ENCODE measurements at places on chromosomes 7 and 10.

DNA sequence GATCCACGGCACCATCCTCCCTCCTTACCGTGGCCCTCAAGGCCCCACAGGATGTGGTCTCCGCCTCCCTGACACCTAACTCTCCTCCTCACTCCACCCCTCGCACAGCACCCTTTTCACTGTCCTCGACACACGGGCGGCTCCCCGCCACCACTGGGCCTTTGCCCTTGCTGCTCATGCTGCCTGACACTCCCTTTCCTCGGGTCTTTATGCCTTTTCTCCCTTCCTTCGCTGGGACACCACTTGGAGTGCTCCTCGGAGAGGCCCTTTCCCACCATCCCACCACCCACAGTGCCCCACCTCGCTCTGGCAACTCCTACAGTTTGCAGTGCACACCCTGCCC, 7.9 kb upstream of the INMT start:
- DNase-seq: no peak

DNA sequence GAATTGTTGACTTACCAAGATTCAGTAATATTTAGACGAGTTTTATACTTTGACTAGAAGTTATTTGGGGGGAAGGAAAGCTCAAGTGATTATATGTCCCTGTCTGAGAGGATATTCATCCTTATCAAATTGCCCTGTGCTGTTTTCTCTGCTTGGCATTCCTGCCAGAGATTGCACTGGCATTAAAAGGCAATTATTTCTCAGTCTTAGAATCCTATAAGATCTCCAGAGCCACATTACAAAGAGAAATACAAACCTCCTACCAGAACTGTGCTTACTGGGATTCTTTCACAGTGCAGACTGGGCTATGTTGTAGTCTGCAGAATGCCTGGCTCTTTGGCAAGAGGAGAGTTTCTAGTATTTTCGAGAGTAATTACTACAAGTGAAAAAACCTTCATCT, 342.4 kb downstream of the HGF start:
- no peak for DNase-seq

DNA sequence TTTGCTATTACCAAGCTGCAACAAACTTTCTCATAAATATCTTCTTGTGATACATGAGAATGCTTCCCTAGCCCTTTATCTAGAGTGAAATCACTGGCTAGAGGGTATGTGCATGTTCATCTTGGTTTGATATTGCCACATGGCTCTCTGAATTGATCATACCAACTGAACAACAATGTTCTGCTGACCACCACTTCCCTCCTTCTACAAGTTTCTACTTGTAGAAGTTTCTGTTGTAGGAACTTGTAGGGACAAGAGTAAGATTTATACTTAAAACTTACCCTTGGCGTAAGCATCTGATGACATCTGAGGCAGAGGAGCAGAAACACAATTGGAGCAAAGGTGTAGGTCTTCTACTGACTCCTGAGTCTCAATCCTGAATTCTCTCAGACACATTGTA, 86.3 kb upstream of the FAM13C start:
- no peak for DNase-seq

- no peak for DNase-seq
These were observed 64.8 kb downstream of the CD36 start for GRCh38 chr7:80703272-80703671.

DNA sequence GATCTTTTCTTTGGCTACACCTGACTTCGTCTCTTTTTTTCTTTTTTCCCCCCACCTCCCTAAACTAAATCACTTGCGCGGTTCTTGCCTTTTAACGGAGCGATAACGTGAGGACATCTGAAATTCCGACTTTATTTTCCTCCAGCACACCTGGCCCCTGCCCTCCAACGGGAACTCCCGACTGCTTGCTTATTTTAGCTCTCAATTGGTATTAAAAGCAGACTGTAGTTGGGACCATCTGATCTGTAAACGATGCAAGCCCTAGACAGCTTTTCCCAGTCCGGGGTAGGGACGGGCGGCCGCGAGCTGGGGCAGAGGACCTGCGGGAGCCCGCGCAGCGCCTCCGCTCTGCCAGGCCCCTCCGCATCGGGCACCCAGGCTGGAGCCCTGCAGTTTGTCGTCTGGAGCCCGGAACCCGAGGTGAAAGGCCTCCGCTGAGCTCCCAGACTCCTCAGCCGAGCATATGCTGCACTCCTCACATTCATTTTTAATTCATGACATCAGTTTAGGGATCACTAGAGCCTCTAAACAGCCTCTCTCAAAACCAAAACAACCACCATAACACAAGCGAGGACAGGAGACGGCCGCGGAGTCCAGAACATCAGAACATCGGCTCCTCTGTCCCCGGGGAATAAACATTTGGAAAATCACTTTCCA, 10.0 kb upstream of the EMX2 start:
- DNase-seq: no peak

DNA sequence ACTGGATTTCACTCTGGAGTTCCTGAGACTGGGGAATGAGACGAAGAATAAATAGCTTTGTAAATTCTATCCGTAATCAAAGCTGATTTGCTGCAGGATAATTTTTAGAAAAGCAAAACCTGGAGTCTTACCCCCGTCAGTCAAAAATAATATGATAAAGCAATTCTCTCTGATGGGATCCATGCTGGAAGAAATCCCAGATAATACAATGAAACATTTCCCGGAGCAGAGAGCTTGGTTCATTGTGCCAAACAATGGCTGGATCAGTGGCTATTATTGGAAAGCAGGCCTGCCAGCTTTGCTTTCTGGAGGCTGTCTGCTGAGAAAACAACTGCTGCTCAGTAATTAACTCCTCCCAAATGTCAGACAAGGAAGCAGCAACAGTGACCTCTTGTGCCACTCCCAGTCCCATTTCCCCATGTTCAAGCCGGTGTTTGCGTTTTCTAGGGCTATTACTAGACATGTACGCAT, 609.4 kb upstream of the PCDH15 start:
- peak; percentile 89 for DNase-seq

DNA sequence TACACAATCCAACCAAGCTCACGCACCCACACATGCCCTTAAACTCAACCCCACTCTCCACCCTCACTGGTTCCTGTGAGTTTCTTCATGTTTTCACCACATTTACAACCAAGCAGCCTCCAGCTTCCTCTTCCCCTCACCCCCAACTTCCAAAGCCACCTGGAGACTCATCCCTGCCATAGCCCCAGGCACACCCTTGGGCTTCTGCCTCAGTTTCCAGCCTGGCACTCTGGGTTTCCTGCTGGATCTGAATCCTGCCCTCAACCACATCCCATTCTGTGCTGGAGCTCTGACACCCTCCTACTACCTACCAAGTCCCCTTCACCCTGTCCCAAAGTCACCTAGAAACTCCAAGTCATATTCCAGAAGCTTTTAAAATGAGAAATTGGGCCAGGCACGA, 29.4 kb downstream of the CCDC3 start:
- no peak for DNase-seq

- DNase-seq: no peak
These were observed 837 bp upstream of the IGFBP3 start for GRCh38 chr7:45921699-45922519.

DNA sequence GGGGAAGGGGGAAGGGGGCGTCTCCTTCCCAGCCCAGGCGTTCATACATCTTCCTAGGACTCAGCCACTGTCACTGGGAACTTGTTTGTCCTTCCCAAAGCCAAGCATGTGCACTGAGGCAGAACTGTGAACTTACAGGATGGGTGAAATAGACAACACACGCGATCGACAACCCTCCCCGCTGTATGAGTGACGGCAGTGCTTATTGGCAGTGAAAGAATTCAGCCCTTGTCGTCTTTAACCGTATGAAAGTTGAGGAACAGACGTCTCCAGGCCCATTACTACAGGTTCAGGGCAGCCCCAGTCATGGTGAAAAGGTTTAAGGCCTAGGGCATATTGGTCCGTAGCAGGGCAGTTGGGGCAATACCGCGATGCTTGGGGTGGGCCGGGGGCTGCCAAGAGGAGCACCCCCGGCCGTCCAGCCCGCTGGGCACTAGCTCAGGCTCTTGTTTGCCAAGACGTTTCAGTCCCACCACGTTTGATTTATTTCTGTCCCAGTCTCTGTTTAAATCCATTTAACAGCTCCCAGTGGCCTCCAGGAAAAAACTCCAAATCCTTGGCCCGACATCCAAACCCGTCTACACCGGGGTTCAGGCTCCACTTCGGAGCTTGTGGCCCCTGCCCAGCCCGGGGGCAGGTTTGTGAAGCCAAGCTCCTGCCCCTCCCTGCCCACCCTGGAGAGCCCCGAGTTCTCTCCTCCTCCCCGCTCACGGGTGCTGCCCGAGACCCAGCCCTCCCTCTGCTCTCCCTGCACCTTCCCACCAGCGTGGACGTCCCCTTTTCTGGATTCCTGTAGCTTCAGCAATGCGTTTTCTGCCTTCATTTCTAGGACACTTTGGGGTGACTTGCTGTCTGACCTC, 159.8 kb downstream of the DNAJB6 start:
- DNase-seq: no peak

- no peak for DNase-seq
These were observed 13.7 kb downstream of the AGR2 start for GRCh38 chr7:16791071-16791470.

- DNase-seq: no peak
These were observed 42.3 kb downstream of the BZW2 start for GRCh38 chr7:16688249-16688648.

GRCh38 chr7:148888300-148888699, 4.2 kb upstream of the EZH2 start:
- DNase-seq: no peak

- DNase-seq: no peak
These were observed 944.0 kb upstream of the C7orf33 start for GRCh38 chr7:147646568-147646967.

GRCh38 chr10:63700631-63701156, 179.5 kb downstream of the REEP3 start:
- DNase-seq: no peak

- no peak for DNase-seq
These were observed 203.3 kb upstream of the ZMIZ1 start for GRCh38 chr10:78865538-78865875.

- DNase-seq: no peak
These were observed 568 bp downstream of the PRSS2 start for GRCh38 chr7:142771353-142771723.

GRCh38 chr10:58791137-58791536, 278.5 kb downstream of the BICC1 start:
- DNase-seq: no peak

GRCh38 chr10:1406132-1406966, 331.0 kb downstream of the ADARB2 start:
- DNase-seq: no peak

GRCh38 chr10:100140070-100140469, 45.8 kb downstream of the ERLIN1 start:
- DNase-seq: no peak

DNA sequence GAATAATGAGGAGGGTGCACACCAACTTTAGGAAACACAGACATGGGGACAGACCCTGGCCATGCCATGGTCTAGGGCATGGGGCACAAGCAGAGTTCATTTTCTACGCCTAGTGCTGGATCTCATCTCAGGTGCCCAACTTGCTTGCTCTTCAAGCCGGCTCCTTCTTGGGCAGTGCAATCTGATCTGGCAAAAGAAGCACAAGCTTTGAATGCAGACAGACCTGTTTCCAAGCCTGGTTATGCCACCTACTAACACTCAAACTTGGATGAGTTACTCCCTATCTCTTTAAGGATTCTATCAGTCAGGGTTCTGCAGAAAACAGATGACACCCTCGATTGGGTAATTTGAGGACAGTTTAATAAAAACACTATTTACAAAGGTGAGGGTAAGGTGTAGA, 34.9 kb upstream of the WAPL start:
- DNase-seq: no peak

DNA sequence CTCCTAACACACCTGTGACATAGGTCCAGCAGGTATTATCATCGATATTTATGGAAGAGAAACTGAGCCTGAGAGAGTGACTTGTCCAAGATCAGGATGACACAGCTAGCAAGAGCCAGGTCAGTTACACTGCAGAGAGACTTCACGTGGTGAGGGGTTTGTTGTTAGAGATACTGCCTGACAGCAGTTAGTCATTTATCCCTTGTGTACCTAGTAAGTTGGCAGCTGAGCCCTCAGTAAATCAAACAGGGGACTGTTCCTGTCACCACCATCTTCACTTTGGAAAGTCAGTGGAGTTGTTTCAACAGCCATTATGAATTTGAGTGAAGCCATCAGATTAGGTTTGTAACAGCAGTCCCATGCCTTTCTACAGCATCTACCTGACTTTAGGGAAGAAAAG, 87.5 kb upstream of the GATA3 start:
- DNase-seq: no peak

GRCh38 chr7:77685233-77685632, 11.0 kb upstream of the RSBN1L start:
- DNase-seq: peak; percentile 70

- DNase-seq: no peak
These were observed 60.8 kb upstream of the BTRC start for GRCh38 chr10:101293007-101293723.

- peak; percentile 24 for DNase-seq
These were observed 96.3 kb downstream of the DNAJB6 start for GRCh38 chr7:157432957-157433576.

DNA sequence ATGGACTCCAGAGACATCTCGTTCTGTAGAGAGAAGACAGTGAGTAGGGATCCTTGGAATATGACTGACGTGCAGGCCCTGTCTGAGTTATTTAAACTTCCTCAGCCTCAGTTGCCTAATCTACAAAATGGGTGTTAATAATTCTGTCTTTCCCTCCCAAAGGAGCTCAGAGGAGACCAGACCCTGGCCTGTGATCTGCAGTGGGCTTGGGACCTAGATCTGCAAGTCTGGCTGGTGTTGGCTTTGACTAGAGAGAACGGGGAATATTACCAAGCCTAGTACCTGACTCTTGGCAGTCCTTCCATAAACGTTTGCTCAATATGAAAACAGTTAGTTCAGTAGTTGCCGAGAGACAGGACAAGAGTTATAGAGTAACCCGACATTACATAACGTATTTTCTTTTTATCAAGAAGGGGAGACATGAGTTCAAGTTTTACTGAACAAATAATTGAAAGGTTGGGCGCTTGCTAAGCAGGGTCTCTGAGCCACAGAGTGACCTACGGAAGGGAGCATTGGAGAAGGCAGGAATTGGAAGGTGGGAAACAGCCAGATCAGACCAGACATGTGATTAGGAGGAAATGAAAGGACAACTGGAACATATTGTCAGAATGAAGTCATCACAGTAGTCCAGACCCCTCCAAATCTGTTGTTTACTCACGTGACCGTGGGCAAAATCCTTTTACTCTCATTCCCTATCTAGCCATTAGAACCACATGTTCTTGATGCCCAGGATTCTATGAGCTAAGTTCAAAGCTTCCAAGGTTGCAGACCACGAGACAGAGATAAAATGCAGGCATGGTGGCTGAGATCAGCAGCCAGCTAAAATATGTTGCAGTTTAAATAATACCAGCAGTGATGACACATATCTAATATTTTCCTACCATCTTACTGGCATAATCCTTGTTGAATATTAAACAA, 10.9 kb upstream of the CYP3A4 start:
- DNase-seq: no peak

GRCh38 chr10:110324201-110324804, 19.6 kb upstream of the SMNDC1 start:
- no peak for DNase-seq

DNA sequence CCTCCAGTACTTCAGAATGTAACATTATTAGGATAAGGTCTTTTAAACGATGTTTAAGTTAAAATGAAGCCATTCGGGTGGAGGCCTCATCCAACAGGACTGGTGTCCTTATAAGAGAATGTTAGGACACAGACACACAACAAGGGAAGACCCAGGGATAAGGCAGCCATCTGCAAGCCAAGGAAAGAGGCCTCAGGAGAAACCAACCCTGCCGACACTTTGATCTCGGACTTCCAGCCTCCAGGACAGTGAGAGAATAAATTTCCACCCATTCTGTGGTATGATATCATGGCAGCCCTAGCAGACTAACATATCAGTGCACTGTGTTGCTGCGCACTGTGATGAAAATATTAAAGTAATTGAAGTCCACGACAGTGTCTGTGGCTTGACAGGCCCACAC, 250.8 kb downstream of the COBL start:
- DNase-seq: no peak
